ENCODE measurements at places on chromosomes 11 and 22.

- no peak for DNase-seq
Observed at GRCh38 chr11:106179048-106179447, 101.6 kb downstream of the AASDHPPT start.

- no peak for DNase-seq
Observed at GRCh38 chr11:72292106-72292785, 48.3 kb upstream of the PHOX2A start.

DNA sequence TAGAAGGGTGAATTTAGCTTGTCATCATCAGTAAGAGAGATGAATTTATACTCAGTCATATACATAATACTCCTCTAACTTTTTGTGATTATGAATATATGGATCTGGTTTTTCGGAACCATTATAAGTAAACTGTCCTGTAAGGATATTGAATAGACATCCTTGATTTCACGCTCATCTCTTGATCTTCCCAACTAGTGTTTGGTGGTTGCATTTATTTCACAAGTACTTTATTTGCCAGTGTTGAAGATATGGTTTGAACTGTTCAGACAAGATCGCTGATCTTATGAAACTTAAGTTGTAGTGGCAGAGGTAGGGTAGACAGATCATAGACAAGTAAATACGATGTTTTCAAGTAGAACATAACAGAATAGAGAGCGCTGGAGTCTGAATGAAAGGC, 3.0 kb downstream of the FBXO7 start:
- DNase-seq: no peak

- no peak for DNase-seq
Observed at GRCh38 chr11:20353829-20354434, 9.6 kb upstream of the HTATIP2 start.

- no peak for DNase-seq
Observed at GRCh38 chr22:26985931-26986782, 328.8 kb downstream of the MIAT start.

DNA sequence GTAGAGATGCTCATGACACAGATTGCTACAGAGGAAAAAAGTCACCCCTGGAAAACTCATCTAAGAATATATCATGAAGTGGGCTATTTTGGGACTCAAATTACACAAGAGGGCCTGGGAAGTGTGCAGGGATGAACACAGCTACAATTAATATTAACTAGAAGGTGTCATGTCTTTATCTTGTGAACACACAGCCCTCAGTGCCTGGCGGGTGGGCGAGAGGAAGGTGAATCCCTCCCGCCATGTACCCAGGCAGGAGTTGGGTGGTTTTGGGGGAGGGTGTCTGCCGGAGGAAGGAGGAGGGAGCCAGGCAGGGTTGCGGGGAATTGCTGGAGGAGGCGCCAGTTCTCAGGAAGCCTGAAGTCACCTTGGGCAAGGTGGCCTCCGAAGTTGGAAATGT, 5.1 kb upstream of the FAM83F start:
- DNase-seq: no peak

Data from activated CD8-positive, alpha-beta memory T cell treated with anti-CD3 and anti-CD28 coated beads for 4 hours (primary cell).